ENCODE measurements at places on chromosomes 2 and 18.
A peak's percentile ranks its signal among the peaks of the same experiment; 100 is the strongest.

GRCh38 chr18:37853706-37854105 is 288.1 kb upstream of the CELF4 start:
- no peak for DNase-seq

DNA sequence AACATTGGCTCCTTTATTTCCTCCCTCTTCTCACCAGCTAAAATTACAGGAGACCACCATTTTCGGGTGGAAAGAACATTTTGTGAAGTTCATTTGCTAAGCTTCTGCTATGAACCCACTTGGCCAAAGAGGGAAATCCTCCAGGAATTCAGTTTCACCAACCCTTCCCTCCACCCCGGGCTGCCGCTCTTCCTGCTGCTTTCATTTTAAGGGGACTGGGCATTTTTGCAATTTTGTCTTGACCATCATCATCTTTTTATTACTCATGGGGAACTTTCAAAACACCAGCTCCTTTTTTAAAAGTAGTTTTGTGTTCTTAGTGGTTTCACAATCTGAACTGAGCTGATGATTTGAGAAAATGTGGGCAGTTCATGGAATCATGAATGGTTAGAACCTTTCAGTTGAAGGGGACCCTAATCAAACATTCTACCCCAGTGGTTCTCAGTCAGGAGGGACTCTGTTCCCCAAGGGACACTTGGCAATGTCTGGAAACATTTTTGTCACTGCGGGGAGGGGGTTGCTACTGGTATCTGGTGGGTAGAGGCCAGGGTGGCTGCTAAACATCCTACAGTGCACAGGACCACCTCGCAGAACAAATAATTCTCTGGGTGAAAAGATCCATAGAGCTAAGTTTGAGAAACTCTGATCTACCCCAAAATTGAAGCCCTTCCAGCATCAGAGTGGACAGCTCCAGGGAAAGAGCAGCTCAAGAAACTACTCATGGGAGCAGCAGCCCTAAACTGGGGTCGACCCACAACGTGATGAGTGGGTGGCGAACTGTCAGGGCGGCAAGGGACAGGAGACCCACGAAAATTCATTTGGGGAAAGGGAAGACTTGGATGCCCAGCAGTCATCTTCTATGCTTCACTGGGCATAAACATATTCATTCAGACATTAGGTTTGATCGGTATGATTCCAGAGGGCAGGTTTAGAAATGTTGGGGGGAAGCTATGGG is 92.9 kb downstream of the ACKR3 start:
- no peak for DNase-seq

GRCh38 chr2:117771969-117772630 is 42.4 kb upstream of the DDX18 start:
- peak; percentile 7 for DNase-seq

DNA sequence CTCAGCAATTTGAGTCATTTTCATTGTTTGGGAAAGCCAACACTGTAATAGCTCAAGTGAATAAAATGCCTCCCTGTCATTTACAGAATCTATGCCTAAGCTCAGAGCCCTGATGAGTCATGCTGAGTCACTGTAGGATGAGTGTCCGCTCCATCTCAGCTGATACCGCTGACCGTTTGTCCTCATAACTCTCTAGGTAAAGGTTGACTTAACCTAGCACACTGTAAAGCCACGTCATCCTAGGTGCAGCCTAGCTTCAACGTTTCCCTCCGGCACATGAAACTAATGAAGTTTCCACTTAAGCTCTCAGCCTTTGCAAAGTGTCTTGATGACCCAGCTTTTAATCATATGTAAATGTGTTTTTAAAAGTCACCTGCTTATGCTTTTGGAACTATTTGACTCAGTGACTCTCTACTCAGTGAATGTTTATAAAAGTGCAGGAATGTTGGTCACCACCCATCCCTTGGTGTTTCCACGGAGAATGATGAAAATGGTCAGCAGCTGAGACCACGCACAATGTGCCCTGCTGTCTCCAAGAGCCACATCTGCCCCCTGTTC is 154.0 kb downstream of the PMAIP1 start:
- DNase-seq = peak; percentile 50

DNA sequence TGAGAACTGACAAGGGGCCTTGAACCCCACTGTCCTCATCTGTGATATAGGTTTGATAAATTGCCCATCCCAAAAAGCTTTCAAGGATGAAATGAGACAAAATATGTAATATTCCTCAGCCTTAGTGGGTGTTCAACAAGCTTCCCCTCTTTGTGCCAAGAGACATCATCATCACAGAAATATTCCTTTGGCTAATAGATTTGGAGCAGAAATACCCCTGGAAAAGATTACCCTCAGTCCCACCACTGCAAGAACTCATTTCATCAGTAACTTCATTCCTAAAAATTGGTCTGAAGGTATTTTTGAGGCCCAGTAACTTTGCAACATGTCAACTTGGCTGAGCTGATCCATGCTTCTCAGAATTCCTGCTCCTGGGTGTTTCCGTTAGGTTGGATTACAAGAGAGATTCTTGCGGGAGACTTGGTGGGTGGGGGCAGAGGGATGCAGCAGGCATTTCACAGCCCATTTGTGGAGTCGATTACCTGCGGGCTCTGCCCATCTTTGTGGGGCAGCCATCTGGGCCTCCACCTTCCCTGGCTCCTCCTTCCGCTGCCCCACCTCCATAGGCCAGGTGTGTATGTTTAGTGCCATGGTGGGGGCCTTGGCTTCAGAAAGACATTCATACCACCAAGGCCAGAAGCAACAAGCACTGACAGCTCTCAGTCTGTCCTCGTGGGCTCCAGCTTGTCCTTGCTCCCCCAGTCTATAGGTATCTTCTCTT is 263.9 kb downstream of the GLI2 start:
- DNase-seq = no peak

GRCh38 chr2:108853421-108853820 is 66.8 kb downstream of the CCDC138 start:
- no peak for DNase-seq

GRCh38 chr18:34773961-34774766 is 64.1 kb downstream of the DTNA start:
- DNase-seq = no peak

GRCh38 chr2:180291060-180291459 is 284.0 kb upstream of the CWC22 start:
- DNase-seq = peak; percentile 5

- no peak for DNase-seq
These were observed 297.1 kb upstream of the CCDC68 start for GRCh38 chr18:55256226-55256928.

DNA sequence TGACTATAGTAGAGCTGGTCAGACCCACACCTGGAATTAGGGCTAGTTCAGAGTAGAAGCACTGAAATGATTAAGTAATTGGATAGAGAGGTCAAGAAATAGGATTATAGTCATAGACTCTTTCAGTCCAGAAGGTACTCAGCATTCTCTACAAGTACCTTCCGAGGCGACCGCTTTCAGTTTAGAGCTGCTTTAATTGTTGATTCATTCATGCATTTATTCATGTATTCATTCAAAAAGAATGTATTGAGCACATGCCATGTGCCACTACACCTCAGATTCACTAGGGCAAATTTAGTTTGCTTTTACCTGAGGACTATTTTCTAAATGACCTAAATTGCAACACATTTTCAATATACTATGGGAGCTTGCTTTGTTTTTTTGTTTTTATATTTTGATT is 48.7 kb downstream of the CRIM1 start:
- DNase-seq = no peak

GRCh38 chr2:10269711-10270610 is 32.7 kb upstream of the HPCAL1 start:
- DNase-seq = no peak

GRCh38 chr2:203673933-203674332 is 32.5 kb upstream of the CD28 start:
- no peak for DNase-seq

GRCh38 chr2:120108749-120109148 is 95.9 kb downstream of the EPB41L5 start:
- DNase-seq = no peak

DNA sequence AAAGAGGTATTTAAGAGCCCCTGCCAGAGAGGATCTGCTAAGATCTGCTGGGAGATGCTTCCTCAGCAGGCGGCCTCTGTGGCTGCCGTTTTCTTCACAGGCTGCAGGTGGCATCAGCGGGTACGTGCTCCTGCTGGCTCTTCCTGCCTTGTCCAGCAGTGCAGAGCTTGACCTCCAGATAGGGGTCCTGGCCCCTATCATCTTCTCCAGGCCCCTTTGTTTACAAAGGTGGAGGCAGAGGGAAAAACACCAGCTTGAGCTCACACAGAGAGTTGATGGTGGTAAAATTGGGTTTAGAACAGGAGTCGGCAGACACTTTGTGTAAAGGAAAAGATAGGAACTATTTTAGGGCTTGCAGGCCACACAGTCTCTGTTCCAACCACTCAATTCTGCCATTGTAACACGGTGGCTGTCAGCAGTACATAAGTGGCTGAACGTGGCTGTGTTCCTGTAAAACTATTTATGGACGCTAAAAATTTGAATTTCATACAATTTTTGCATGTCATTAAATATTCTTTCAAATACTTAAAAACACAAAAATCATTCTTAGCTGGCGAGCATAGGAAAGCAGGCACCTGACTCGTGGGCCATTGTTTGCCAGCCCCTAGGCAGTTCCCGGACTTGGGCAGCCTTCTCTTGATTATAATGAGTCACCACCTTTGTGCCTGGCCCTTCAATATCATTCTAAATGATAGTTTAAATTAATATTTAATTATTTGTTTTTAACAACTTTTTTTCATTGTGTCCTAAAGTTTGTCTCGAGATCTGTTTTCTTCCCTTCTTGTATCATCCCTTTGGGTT is 98.2 kb upstream of the B3GNT7 start:
- peak; percentile 78 for DNase-seq

GRCh38 chr2:177298191-177298590 is 33.7 kb upstream of the NFE2L2 start:
- DNase-seq = no peak

GRCh38 chr2:31693882-31694281 is 113.1 kb upstream of the SRD5A2 start:
- no peak for DNase-seq

DNA sequence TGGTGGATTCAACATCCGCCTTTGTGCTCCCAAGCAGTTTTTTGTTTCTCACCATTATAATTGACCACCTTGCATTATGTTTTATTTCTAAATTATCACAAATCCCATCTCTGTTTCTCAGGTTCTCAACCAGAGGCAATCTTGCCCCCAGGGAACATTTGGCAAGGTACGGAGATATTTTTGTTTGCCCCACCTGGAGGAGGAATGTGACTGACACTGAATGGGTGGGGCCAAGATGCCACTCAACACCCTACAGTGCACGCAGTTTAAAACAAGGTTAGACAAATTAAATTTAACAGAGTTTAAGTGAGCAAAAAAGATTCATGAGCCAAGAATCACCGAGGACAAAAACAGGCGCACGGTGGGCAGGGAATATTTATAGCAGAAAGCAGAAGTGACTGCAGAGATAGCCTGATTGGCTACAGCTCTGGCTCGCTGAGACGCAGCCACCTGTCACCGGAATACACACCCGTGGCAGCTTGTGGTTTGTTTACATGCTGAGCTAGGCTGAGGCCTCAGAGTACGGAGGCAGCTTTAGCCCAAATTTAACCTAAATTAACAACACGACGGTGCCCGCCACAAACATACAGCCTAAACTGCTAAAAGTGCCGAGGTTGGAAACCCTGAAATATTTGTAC is 150.0 kb upstream of the ALKAL2 start:
- DNase-seq = no peak

DNA sequence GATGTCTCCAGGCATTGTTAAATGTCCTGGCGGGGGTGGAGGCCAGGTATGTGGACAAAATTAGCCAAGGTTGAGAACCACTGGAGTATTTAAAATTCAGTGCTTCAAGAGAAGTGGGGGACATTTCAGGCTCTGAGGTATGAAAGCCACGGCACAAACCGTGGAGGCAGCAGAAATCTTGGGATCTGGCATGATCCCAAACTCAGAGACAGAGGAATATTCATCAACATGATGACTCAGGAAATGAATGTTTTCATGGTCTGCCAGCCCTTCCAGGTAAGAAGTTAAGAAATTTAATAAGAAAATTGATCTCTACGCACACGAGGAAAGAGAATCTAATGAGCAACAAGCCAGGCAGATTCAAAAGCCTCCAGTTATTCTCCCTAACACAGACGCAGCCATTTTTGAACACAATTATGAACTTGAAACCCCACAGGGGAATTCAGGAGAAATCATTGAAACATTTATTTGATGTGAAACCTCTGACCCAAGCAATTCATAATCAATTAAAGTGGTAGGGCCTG is 11.3 kb upstream of the GRP start:
- DNase-seq = no peak

- no peak for DNase-seq
These were observed 40.2 kb downstream of the TMEM177 start for GRCh38 chr2:119719261-119719627.

- DNase-seq = no peak
These were observed 81.4 kb downstream of the ADCYAP1 start for GRCh38 chr18:986051-986450.

DNA sequence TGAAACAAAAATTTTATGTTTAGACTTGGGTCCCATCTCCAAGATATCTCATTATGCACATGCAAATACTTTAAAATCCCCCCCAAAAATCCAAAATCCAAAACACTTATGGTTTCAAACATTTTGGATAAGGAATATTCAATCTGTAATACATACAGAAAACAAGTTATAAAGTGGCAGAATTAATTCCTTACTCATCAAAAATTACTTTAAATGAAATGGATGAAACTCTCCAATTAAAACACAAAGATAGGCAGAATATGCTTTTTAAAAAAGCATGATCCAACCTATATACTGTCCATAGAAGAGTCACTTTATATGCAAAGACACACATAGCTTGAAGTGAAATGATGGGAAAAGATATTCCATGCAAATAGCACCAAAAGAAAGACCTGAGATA is 744.6 kb downstream of the LRP1B start:
- no peak for DNase-seq

- DNase-seq = no peak
These were observed 824.9 kb downstream of the DCDC2C start for GRCh38 chr2:4528246-4528645.

GRCh38 chr18:53639687-53640086 is 584.8 kb downstream of the MBD2 start:
- DNase-seq = no peak

GRCh38 chr2:133223226-133223625 is 345.0 kb downstream of the NCKAP5 start:
- no peak for DNase-seq

DNA sequence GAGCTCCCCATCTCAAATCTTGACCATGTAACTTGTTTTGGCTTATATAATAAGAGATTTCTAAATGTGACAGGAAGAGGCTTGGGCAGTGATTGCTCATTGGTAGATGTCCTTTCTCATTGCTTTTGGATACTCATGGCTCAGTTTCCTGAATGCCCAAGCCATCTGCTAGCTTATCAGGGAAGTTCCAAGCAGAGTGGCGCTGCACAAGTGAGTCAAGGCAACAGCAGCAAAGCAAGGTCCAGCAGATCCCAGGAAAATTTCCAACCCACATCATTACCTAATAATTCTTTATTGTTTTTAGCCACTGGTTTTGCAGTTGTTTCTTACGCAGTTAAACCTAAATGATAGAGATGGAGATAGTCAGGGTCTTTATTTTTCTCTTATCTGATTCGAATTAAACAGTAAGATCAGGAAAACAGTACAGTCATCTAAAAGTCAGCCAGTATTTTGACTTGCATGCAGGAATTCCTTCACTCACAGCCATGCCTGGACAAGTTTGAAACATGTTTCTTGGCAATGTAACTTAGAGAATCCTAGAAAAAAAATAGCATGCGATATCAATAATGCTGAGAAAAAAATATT is 349.7 kb upstream of the TMEFF2 start:
- DNase-seq = peak; percentile 29
